ENCODE measurements at places on chromosomes 4 and X.

DNA sequence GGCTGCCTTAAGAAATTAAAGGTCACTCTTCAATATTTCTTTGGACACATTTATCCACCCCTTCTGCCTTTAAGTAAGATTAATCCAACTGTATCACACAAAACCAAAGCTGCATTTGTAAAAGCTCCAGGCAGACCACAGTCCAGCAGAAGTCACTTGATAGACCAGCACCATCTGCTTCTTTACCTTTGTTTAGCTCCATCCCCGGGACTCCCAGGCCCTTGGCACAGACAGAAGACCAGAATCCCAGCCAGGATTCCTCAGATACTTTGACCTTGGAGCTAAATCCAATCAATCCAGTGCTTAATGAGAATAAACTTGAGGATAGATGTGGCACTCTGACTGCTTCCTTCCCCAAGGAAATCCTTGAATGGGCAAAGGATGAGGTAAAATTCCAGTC lies 333.1 kb upstream of the RASGEF1B start:
- no peak for DNase-seq

DNA sequence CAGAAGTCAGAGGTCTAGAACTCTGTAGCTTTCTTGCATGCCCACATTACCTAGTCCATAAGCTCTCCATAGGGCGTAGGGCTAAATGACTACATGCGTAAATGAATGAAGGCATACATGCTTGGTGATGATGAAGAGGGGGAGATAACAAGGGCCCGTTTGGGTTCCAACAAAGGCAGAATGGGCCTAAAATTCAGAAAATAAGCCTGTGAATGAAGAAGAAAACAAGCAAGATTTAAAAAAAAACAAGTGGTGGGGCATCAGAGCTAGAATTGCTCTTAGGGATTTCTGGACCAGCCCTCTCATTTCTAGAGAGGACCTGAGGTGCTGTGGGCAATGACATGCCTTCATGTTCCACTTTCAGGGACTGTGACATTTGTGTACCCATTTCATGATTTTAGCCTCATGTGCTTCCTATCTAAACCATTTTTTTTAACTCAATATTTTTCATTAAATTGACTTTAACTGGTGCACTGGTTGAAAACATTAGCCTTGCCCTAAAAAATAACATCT lies 12.1 kb downstream of the GPRIN3 start:
- DNase-seq: peak; percentile 51

GRCh38 chr4:22780317-22780716 lies 87.6 kb downstream of the GBA3 start:
- DNase-seq: no peak

- DNase-seq: no peak
Measured at GRCh38 chr4:141642711-141643110, 6.3 kb downstream of the IL15 start.

GRCh38 chr4:138800421-138800820 lies 215.2 kb upstream of the NOCT start:
- no peak for DNase-seq

DNA sequence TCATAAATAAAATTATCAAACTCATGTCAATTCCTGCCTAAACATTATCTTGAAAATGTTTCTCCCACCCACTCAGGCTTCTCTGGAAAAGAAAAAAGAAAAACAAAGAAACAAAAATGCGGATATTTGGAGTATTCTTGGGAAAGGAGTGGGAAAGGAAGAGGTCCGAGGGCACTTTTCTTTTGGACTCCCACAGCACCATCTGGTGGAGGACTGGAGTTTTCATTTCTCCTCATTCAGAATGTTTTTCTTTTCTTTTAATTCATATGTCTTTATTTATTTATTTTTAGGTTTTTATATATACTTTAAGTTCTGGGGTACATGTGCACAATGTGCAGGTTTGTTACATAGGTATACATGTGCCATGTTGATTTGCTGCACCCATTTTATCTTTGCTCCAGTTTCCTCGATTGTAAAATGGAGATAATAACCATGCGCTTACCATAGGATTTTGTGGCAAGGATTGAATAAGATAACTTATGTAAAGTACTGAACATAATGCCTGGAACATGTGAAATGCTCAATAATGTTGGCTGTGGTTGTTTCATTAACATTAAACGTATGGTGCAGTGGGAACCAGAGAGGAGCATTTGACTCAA lies 8.0 kb upstream of the KCNE5 start:
- DNase-seq: no peak

- DNase-seq: no peak
Measured at GRCh38 chrX:72536542-72536941, 36.1 kb downstream of the HDAC8 start.

DNA sequence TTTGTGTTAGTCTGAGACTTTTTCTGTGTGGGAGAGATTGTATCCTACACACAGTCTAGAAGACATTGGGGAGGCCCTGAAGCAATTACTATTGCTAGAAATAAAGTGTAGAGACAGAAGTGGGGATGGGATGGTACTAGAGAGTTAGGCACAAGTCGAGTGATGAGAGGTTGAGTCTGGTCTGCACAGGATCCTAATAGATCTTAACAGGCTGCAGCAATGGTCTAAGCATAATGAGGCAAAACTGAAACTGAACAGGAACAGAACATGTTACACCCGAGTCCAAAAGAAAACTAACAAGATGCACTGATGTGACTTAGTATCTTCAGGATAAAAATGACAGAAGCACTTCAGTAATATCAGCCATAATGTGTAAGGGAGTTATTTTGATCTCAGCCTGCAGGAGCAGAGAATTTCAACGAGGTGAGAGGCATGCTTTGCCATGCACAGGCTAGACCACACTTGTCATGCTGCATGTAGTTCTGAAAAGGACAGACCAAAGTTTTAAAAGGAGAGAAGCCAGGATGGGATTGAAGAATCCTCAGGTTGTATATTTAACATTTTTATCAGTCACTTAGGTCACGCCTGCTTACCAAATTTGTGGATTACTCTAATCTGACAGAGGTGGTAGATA lies 205.8 kb upstream of the BOD1L1 start:
- no peak for DNase-seq

GRCh38 chr4:47533689-47534347 lies 48.7 kb downstream of the ATP10D start:
- DNase-seq: peak; percentile 12

DNA sequence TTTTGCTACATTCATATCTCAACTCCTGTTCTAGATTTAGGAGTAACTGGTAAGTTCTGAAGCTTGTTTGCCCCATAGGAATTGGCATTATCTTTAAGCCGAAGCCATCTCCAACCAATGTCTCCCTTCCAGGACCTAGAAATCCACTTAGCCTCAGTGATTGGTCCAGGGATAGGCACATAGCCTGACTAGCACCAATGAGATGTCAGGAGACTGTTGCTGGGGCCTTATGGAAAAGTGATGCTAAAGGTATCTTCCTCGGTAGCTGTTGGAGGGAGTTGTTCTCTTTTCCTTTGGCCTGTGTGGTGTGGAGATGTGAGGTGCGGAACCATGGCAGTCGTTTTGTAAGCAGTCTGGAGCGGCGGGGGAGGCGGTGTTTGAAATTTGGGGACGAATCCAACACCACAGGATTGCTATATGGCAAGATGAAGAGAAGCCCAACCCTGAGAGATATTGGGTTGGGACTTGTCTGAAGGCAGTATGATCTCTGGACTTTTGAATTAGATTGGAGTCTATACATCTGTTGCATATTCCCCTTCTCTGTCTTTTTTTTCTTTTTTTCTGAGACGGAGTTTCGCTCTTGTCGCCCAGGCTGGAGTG lies 109.8 kb upstream of the ATP6AP2 start:
- no peak for DNase-seq

DNA sequence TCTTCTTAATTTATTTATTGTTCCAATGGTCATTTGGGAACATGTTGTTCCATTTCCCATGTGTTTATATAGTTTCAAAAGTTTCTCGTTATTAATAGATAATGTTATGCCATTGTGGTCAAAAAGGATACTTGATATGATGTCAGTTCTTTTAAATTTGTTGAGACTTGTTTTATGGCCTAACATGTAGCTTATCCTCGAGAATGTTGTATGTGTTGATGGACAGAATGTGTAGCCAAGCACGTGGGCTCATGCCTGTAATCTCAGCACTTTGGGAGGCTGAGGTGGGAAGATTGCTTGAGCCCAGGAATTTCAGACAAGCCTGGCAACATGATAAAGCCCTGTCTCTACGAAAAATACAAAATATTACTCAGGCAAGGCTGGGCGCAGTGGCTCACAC lies 168.5 kb upstream of the USP38 start:
- no peak for DNase-seq

GRCh38 chr4:1361431-1361830 lies 14.4 kb downstream of the UVSSA start:
- no peak for DNase-seq

GRCh38 chr4:84146300-84146959 lies 352.7 kb downstream of the NKX6-1 start:
- no peak for DNase-seq

- no peak for DNase-seq
Measured at GRCh38 chr4:122621016-122621507, at the start of gene IL21. Gene IL21, minus strand, starts transcription at chr4:122621066. Its CDS starts 55 bp downstream, at chr4:122621011.

GRCh38 chrX:107324493-107325310 lies 118.3 kb downstream of the DNAAF6 start:
- DNase-seq: no peak

GRCh38 chr4:108543359-108543968 lies 76.9 kb upstream of the RPL34 start:
- no peak for DNase-seq

DNA sequence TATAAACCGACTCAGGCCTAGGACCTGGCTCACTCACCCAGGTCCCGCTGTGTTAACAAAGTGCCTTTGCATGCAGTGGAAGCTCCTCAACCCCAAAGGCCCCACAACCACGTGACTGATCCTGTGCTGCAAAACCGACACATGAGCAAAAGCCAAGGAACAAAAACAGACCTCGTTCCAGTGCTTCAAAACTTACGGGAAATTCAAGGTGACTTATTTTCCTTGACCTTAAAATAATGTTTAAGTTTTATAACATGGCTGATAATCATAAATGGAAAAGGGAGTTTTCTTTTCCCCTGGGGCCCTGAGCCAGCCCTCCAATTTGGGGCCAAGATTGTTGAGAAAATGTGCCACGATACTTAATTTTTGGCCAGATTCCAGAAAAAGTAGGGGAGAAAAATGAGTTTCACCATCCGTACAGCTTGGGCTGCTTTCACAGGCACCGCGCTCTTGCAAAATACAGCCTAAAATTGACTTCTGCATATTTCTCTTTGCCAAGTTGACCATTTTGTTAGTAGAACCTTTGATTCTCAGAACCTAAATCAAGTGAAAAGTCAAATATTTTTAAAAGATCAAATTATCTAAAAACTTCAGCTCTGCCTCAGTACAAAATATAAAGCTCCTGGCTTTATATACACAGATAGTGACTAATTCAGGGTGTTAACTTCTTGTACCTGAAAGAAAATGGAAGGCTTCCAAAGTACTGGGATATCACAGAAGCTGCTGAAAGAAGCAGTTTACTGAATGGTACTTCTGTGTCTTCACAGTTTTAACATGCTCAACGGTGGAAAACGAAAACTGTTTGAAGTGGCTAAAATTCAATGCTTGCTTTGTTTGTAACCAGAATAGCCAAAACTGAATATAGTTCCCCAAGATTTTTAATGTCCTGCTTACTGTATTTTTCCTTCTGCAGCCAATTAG lies 93.8 kb downstream of the APBB2 start:
- DNase-seq: no peak

GRCh38 chr4:630656-631055 lies 5.3 kb downstream of the PDE6B start:
- DNase-seq: no peak

- no peak for DNase-seq
Measured at GRCh38 chrX:38820751-38821150, 19.5 kb downstream of the MID1IP1 start.

GRCh38 chr4:13888112-13888511 lies 260.6 kb upstream of the BOD1L1 start:
- DNase-seq: no peak

GRCh38 chr4:40916218-40916555 lies 166.4 kb downstream of the NSUN7 start:
- DNase-seq: no peak

DNA sequence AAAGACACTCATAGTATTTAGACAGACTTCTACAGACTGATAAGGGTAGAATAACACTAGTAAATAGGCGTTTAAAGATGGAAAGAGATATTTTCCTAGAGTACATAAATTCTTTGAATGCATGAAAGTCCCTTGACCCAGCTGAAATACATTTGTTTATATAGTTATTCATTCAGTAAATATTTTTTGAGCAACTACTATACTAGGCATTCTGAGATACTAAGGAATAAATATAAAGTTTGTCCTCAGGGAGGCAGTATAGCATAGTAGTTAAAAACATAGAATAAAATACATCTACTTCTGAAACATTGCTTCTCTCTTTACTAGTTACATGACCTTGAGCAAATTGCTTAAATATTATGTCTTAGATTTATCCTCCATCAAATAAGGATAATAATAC lies 27.4 kb downstream of the HMGN5 start:
- DNase-seq: no peak

- no peak for DNase-seq
Measured at GRCh38 chr4:8396762-8397406, 43.6 kb downstream of the ACOX3 start.

Data from T-helper 2 cell treated with Interferon-gamma antibody and Interleukin-4, amounts not matched to agents 5 μg/mL and 100 μg/mL, for 36 hours (primary cell).